ENCODE measurements at places on chromosomes 7 and 10.

DNA sequence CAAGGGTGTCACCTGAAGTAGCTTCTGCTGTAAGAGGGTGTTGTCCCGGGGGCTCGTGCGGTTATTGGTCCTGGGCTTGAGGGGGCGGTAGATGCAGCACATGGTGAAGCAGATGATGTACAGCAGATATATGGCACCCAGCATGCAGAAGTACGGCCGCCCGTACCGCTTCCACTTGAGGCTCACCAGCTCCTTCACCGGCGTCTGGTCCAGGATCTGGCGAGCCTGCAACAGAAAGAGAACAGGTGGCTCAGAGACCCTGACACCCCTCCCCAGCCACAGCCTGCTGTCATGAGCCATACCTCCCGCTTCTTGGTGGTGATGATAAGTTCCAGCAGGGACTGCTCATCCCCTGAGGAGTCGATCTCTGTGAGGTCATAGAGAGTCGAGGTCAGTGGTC lies 10.1 kb downstream of the TRPV6 start:
- no peak for DNase-seq

DNA sequence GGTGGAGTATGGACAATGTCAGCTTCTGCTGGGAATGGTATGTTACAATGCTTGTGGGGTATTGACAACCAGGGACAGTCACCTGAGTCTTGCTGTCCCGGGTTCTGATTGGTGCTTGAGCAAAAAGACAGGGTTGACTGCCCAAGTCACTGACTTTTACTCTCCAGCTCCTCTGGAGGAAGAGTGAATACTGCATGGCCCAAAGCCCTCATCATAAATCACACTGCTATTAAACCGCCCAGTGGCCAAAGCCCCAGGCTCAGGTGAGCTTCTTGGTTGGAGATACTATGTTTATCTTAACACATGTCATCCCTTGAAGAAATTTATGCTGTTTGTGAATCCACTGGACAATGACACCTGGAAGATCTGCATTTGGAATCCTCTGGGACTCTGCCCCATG lies 90.0 kb upstream of the IGFBP3 start:
- DNase-seq: no peak

DNA sequence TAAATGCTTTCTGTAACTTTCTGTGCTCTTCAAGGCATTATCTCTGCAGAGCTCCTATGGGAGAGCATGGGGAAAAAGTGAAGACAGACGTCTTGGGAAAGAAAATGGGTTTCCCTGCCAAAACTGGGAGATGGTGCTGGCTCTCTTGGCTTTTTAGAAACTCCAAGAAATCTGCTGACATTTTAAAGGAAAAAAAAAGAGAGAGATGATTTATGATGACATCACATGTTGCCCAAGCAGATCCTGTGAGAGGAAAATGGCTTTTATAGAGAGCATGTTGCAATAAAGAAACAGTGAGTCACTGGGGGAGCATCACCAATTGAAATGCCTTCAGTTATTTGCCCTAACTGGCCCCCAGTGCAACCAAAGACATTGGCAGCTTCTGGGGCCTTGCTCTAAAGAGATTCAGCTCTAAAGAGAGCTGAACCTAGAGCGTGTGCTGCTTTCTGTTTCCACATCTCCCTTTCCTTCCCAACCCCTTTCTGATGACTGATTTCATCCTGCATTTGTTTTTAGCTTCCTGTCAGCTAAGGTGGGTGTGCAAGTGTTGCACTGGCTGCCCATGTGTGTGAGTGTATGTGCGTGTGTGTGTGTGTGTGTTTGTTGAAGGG lies 37.7 kb downstream of the LRMDA start:
- no peak for DNase-seq

DNA sequence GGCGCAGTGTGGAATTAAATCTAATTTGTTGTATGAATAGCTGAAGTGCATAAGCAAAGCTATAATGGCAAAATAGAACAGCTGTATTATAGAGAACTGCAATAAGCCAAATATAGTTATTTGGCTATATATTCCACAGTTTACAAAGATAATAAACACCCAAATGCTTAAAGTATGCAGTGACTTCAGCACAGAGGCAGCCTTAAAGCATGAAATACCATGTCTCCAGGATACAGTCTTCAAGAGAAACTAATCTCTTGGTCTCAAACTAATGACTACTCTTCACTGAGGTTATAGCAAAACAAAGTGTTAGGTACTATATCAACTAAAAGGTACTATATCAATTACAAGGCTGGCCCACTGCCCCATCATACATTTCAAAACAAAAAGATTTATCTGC lies 48.0 kb downstream of the NT5C2 start:
- no peak for DNase-seq

DNA sequence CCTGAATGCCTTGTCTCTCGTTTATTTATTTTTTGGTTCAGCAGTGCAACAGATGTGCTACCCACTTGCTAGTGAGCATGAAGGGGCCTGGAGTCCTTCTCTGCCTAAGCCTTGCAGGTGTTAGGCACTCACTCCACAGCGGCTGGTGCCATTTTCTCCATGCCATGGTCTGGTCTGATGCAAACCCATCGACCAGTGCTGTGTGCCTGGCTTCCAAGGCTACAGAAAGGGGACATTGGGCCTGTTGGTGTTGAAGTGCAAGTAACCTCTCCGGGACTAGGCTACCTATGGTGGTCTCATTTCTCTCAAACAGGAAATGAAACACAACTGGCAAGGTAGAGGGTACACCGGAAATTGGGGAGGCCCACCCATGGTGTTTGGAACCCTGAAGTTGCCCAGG lies 198.1 kb downstream of the ADARB2 start:
- DNase-seq: no peak

GRCh38 chr10:36157486-36157885 lies 515.4 kb upstream of the FZD8 start:
- no peak for DNase-seq

DNA sequence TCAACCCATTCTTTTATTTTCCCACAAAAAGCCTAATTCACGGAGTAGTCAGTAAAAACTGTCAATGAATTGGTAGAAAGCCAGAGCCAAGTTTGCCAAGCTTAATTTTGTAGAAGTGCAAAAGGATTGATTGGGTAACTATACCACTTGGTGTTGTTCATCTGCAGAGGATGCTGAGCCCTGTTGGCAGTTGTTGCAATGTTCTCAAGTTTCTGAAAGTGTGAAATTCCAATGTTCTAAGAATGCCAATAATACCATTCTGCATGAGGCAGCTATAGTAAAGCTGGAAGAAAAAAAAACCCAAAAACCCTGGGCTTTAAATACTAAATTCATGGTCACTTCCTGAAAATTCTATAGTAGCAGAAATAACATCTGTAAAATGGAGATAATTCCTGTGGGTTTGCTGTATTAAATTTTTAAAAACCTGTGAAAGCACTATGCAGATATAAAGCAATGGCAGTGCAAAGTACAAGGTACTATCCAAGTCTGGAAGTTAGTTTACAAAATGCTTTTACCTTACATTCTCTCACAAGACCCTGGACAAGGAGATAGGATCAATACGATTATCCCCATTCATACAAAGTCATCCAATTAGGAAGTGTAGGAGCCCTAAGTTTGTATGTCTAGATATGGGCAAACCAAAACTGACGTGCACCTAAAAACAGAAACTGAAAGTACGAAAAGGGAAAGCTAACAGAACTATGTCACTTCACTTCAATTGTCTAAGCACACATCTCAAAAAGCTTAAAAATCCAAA lies 6.0 kb upstream of the PON1 start:
- no peak for DNase-seq

DNA sequence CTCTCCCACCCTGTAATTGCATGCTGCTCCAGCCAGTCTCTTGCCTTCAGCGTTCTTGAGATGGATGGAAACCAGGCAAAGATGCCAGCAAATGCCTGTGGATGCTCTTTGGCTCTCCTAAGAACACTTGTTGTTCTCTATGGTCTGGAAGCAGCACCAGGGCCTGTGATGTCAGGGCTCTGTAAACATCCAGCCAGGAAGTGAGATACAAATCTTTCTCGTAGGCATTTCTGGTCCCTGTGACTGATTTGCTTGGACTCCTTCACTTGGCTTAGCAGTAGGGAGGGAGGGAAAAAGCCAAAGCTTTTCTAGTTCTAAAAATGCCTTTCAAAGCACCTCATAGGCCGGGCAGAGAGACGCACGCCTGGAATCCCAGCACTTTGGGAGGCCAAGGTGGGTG lies 201.3 kb downstream of the REEP3 start:
- DNase-seq: no peak

GRCh38 chr10:68861253-68861652 lies 33.9 kb downstream of the STOX1 start:
- DNase-seq: no peak

Data from hippocampal formation (tissue), 2 donors.